ENCODE measurements at places on chromosomes 2 and 18.

GRCh38 chr2:144099780-144100377 is 420.0 kb downstream of the ZEB2 start:
- DNase-seq = no peak

GRCh38 chr2:97788986-97789644 is 75.7 kb downstream of the ZAP70 start:
- no peak for DNase-seq

DNA sequence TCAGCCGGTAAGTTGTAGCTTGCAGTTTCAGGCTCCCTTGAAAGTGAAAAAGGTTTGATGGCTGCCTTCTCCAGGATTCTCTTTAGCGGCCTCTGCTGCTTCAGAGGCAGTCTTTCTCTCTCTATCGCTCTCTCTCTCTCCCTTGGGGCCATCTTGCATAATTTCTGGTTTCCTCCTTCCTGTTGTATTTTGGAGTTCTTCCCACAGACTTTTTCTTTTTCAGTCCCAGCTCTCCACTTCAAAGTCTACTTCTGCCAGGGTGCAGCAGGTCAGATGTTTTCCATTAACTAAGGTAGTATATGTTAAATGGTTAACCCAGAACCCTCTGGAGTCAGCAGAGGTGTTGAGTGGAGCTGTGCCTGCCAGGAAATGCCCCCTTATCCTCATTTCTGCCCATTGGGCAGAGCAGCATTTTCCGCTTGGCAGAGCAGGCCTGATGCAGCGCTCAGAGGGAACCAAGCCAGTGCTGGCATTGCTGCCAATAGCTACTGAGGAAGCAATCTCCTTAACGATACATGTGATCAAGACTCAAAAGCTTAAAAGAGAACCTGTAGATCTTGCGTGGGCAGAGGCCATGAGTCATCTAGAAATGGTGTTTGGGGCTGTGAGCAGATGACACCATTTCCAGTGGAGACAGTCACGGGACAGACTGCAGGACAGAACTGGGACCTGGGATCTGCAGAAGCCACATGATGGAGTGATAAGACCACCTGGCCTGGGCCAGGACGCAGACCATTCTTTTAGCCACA is 20.8 kb downstream of the DBI start:
- DNase-seq = no peak

GRCh38 chr2:173056705-173057364 is 18.8 kb upstream of the MAP3K20 start:
- no peak for DNase-seq

DNA sequence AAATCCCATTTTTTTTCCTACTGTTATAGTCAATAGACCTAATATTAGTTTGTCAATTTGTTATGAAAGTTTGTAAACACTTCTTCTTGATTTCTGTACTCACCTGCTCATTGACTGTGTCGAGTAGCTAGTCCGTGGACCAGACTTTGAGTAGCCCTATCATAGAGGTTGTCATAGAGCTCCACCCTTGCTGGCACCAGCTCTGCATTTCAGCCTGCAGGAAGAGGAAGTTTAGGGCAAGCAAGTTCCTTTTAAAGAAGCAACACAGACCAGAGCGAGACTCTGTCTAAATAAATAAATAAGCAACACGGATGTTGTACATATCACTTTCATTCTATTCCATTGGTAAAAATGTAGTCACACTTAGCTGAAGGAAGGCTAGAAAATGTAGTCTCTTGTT is 74.0 kb downstream of the MCFD2 start:
- peak; percentile 10 for DNase-seq

DNA sequence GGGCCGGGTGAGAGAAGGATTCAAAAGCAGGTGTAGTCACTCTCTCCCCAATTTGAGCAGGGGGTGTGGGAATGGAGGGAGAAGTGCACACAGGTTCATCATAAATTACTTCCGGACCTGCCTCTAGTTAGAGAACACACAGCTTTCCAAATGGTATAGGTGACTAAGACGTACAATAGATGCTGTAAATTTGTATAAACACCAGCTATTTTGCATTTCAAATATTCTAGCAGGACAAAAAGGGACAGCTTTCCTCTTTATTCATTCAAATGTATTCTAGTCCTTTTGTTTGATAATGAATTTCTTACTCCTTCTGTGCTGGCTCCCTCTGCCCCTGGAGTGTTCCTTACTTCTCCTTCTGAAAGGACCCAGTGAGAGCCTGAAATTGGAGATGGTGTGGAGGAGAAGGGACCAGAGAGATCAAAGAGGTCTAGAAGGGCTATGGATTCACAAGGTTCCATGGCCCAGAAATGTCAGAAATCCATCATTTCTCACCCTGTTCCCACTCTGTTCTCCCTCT is 53.2 kb upstream of the SH3BP4 start:
- DNase-seq = no peak

DNA sequence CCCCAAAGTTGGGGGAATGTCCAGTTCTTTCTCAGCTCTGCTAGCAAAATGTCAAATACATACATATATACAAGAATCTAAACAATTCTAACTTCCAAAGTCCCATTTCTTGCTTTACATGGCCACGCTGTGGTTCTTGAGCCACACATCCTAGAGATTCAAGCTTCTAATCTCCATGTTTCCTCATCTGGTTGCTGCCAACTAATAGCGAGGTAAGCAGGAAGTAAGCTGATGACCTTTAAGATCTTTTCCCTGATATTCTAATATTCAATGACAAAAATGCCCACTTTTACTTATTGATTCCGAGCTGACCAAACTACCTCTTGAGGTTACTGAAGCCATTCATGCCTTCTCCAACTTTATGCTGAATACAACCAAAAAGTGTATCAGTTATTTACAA is 3.3 kb downstream of the VPS54 start:
- DNase-seq = no peak

- peak; percentile 59 for DNase-seq
These were observed 15.9 kb downstream of the SMAD7 start for GRCh38 chr18:48934723-48935432.

DNA sequence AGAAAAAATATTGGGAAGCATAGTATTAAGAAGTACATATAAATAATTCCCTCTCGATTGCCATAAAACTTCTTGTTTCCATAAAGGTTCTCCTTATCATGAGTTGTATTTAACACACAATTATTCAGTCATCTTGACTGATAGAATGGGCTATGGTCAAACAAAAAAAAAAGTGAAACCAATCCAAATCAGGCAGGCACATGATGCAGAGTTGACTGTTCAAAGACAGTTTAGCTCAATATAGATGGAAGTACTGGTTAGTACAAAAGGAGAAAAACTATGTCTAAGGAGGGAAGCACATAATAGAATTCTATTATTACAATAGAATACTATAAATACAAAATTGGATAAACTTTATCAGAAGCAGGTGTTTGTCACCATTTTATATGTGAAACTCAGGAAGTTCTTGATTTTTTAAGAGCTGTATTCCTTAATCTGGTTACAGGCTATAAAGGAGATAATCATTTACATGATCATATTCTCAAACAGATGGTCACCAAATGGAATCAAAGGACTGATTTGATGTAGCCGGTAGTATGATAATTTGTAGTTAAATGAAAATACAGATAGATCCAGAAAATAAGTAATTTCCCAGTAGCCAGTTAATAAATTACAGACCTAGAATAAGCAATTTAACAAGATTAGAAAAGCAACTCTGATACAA is 18.2 kb upstream of the CALCRL start:
- no peak for DNase-seq

Data from OCI-LY7 (cell line).